ENCODE measurements at places on chromosomes 7 and 10.

DNA sequence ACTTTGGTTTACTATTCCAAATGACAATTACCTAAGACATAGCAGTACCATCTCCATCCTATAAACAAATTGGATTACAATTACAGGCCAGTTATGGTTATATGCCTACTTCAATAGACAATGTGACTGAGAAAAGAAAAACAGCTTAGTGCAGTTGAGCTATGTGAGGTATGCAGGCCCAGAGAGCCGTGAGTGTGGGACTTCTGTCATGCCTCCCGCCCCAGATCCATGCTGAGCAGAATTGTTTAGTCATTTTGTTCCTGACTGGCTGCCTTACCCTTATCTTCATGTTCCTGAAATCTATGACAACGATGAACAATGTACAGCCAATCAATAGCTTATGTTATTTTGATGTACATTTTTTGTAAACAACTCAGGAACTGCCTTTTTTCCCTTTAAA, 21.7 kb downstream of the LARP4B start:
- no peak for DNase-seq

DNA sequence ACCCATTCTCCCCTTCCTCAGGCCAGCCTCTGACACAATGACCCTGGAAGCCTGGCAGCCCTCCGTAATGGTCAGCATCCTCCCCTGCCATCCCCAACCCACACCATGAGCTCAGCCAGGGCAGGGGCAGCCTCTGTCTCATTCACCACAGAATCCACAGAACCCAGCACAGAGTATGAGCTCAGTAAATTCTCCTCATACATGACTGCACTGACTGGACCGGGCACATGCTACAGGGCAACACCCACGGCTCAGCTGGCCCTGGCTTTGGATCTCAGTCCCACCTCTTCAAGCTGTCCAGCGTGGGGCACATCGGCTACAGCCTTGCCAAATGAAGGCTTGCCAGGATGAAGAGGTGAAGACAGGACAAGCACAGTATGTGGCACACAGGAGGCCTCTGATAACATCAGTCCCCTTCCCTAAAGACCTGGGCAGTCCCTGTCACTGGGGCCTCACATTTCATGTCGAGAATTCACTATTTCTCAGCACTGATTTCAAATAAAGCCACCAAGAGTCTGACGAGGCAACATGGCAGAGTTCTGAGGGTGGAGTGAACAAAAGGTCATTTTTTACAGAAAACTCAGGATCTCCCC, 7.9 kb downstream of the GPRIN2 start:
- DNase-seq: no peak

DNA sequence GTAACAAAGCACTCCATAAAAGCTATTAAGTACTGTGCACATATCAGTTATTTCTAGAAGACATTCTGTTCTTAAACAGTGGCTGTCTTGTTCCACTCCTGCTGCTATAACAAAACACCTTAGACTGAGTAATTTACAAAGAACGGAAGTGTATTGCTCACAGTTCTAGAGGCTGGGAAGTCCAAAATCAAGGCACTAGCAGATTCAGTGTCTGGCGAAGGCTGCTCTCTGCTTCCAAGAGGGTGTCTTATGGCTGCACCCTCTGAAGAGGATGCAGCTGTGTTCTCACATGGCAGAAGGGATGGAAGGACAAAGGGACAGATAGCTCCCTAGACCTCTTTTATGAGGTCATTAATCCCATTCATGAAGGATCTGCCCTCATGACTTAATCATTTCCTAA, 424.2 kb upstream of the ZMIZ1 start:
- no peak for DNase-seq

DNA sequence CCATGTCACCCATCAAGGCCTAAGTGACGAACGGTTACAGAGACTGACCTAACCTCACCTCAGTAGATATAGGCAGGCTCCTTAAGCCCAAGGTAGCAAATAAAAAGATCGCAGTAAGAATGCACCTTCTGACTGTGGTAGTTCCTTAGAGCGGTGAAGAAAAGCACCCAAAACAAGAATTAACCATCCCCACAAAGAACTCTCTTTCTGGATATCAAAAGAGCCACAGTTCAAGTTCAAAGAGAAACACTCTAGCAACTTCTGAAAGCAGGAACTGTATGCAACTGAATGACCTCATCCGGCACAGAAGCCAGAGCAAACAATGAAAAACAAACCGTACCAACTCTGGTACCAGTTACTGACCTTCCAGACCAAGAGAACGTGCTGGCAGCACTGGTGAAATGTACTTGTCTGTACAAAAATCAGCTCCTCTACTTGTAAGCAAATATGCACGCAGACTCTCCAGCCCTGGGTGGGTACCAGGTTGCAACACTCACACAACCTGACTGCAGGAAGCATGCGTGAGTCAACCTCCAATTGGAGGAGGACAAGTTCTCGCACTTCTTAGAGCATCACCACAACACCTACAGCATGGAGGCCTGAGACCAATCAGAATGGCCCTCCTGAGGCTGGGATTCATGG, 202.7 kb downstream of the FAM107B start:
- no peak for DNase-seq

DNA sequence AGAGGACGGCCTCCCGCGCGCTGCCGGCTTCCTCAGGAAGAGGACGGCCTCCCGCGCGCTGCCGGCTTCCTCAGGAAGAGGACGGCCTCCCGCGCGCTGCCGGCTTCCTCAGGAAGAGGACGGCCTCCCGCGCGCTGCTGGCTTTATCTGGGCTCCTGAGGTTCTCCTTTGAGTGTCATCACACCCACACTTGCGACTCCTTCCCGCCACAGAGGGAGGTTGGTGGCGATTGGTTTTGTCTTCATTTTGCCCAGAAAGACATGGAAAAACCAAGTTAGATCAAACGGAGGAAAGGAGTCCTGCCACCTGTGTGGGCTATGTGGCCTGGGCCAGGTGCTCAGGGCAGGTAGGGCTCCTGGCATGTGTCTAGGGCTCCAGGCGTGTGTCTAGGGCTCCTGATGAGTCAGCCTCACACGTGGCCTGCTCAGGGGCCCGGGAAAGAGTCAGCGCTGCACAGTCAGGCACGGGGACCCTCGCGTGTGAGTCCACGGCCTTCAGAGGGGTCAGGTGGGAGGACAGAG, 138.0 kb downstream of the VIPR2 start:
- no peak for DNase-seq

DNA sequence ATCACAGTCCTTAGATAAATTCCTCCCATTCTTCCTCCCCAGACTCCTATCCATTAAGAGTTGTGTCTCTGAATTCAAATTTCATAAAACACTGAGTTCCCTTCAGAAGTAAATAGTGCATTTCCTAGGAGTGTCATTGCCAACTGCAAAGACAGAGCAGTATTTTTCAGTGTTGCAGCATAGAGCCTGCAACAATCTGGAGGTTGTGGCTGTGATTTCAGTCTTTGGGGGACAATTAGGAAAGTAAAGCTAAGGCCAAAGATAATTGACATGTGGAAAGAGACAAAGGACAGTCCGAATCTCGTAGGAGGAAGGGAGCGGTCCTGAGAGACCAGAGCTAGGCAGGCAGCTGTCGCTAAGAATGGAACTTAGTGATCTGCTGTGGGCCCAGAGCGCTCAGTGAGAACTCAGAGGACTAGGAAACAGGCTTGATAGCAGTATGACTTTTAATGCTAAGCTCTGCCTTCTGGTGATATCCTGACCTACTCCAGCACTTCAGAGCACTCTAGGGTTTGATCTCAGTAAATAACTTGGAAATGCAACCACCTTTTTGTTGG, 46.2 kb downstream of the PRPF18 start:
- no peak for DNase-seq

DNA sequence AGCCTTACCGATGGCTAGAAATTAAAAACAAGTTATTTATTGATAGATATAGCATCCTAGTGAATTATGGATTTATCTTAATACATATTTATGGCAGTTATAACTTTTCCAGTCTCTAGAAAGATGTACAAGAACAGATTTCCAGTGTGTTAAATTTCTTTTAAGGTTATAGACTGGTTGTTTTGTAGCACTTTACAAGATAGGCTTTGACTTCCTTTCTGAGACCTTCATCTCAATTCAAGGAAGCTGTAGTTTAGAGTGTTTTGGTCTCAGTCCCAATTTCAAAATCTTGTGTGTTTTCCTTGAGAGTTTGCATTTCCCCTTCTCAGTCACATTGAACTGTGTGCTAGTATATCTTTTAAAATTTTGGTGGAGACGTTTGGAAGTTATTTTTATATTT, 30.1 kb downstream of the PLEKHA1 start:
- no peak for DNase-seq

GRCh38 chr10:50393784-50394467, 142.6 kb upstream of the ASAH2 start:
- no peak for DNase-seq
